ENCODE measurements at places on chromosomes 5 and 9.

DNA sequence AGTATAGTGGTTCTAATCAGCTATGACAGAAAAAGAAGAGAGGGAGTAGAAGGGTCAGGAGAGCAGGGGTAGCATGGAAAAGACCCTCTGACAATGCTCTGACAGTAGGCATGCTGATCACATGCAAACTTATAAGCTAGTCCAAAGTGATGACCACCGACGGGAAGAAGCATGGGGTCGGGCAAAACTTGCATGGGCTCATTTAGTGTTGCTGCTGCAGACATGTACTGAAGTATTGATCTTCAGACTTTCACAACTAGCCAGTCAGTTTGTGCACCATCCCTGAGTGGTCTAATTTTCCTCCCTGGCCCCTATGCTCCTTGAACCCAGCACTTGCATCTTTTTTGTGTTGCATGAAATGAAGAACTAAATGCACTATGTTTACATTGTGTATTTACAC, 225.4 kb downstream of the SYK start:
- no peak for DNase-seq

DNA sequence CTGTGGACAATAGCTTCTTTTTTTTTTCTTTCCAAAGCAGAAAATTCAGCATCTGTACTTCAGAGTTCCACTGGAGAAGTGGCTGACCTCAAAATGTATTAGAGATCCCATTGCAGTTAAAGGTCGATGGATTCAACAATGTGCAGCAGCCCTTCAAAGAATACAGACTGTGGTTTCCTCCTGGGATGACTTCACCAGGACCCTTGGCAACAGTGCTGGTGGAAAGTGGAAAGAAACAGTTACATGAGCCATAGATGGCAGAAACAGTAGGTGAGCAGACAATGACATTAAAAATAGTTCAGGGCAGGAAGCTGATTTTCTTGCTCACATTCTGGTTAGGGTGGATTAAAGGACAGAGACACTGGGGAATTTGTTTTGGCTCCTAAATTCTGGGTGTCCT, 62.4 kb downstream of the SLC28A3 start:
- no peak for DNase-seq

GRCh38 chr5:14445576-14446290, 135.9 kb upstream of the OTULINL start:
- no peak for DNase-seq

DNA sequence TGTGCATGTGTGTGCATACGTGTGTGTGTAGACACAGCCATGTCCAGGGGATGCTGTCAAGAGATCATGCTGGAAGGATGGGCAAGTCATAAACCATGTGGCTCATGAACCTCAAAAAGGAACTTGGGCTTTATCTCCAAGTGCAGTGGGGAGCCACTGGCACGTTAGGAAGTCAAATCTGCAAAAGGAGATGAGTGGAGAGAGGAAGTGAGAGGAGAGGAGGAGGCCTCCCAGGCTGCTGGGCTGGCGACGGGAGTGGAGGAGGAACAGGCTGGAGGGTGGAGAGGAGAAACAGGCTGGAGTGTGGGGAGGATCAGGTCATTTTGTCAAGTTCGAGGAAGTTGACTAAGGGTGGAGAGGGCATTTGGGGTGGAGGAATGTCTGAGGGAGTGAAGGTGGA, 29.2 kb upstream of the TIFAB start:
- DNase-seq, result no peak

- no peak for DNase-seq
Observed at GRCh38 chr5:127867022-127867783, 164.0 kb downstream of the CCDC192 start.

Measured in stimulated activated CD8-positive, alpha-beta memory T cell treated with anti-CD3 and anti-CD28 coated beads, Interleukin-7, amount 100 ng/mL, for 1 hour (primary cell).